Left renal pelvis (tissue), 4 donors: ENCODE measurements at places on chromosomes 11 and 22. TPM values are rescaled to one million over a fixed set of nuclear protein-coding genes. Genes with fewer than 3 reads are reported as not detected.

DNA sequence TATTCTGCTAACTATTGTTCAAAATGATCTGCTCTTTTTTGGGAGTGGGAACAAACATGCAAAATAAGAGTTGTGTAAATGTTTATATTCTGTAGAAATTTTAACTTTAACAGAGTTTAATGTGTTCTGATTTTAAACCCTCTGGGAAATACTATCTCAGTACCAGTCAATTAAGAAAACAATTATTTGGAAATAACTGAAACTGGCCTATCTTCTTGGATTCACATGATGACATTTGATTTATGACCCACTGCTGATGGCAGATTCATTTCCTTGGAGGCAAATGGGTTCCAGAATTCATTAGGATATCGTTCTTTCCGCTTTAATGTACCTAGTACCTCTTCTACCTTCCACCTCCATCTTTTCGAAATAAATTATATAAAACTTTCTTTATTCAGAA lies 5.5 kb downstream of the SIK2 start:
- DNase-seq = no peak

GRCh38 chr11:102279641-102280170 lies 37.6 kb upstream of the BIRC3 start:
- no peak for DNase-seq

- DNase-seq = no peak
Observed at GRCh38 chr11:5486421-5486820, 2.1 kb upstream of the OR52D1 start.

The HEPACAM gene
- polyA plus RNA-seq = 2.1 TPM

The UBQLNL gene
- 0.50 TPM for polyA plus RNA-seq
